ENCODE measurements at places on chromosomes 7 and 10. TPM values are rescaled to one million over a fixed set of nuclear protein-coding genes. Genes with fewer than 3 reads are reported as not detected.

Gene OR2A12
- total RNA-seq: not detected

Gene SMO
- 18.9 TPM for total RNA-seq

Gene NXPH1
- not detected for total RNA-seq

Gene CDC14C
- total RNA-seq: not detected

Gene STEAP4
- total RNA-seq: 4.9 TPM

Gene DRGX
- total RNA-seq: not detected

Gene OR9A2
- total RNA-seq: not detected

Gene NPC1L1
- not detected for total RNA-seq

Gene DDC
- not detected for total RNA-seq

Gene ASB10
- not detected for total RNA-seq

Gene RASA4
- 6.0 TPM for total RNA-seq

Gene SPDYE6
- not detected for total RNA-seq

Gene LIPF
- total RNA-seq: not detected

Gene PNLIPRP2
- total RNA-seq: not detected

Gene SPDYE8
- not detected for total RNA-seq

Gene AS3MT
- total RNA-seq: 1.0 TPM

Gene SUN3
- not detected for total RNA-seq

Gene ZWINT
- 7.7 TPM for total RNA-seq

Gene EGFR
- 27.8 TPM for total RNA-seq

Gene TRIM73
- total RNA-seq: under 0.01 TPM

Gene ACBD7
- 0.47 TPM for total RNA-seq

Gene CALCR
- total RNA-seq: not detected

Gene FAM237B
- total RNA-seq: not detected

Gene BEND7
- 0.43 TPM for total RNA-seq

Gene MACROH2A2
- 14.5 TPM for total RNA-seq

Gene RNF133
- total RNA-seq: not detected

Gene MCM10
- total RNA-seq: 1.2 TPM

Gene ZNF727
- not detected for total RNA-seq

Gene SLC16A9
- total RNA-seq: 1.8 TPM

Gene TRPV5
- total RNA-seq: not detected

Gene SNCG
- 16.2 TPM for total RNA-seq

Gene FAM204A
- 46.7 TPM for total RNA-seq

Gene HECW1
- total RNA-seq: 0.35 TPM

Gene TEX36
- not detected for total RNA-seq

Gene CACNA2D1
- 24.2 TPM for total RNA-seq

Gene MYOF
- total RNA-seq: 119 TPM

Gene GPR26
- not detected for total RNA-seq

Gene SNX10
- not detected for total RNA-seq
